HL-60 (cell line): ENCODE measurements at places on chromosomes 3 and 15.
A peak's percentile ranks its signal among the peaks of the same experiment; 100 is the strongest.

- DNase-seq, result no peak
Measured at GRCh38 chr15:89495638-89496145, 691 bp downstream of the RHCG start.

- DNase-seq, result peak; percentile 37
Measured at GRCh38 chr3:156483961-156484787, 70.7 kb downstream of the SSR3 start.

- DNase-seq, result no peak
Measured at GRCh38 chr3:178421069-178421468, 115.2 kb upstream of the KCNMB2 start.

- DNase-seq, result no peak
Measured at GRCh38 chr3:99524559-99524958, 113.8 kb upstream of the COL8A1 start.

DNA sequence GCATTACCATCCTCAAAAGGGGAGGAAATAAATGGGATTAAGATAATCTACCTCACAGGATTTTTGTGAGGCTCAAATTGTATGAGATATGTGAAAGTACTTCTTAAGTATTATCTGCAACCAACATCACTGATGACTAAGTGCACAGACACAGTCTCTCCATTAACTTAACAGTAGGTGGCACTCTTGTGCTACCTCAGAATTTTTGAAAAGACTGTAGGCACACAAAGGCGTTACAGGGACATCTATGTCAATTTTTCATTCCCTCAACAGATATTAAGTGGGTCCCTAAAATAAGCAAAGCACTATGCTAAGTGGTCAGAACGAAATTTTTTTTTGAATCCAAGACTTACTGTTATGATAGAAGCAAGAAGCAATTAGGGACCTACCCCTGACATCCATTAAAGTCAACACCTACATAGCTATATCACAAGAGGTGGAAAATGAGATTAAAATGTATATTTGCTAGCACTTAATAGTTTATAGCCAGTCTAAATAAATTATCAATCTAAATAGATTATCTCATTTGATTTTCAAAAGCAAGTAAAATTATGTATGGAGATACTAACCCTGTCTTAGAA is 52.9 kb downstream of the RYK start:
- peak; percentile 35 for DNase-seq

DNA sequence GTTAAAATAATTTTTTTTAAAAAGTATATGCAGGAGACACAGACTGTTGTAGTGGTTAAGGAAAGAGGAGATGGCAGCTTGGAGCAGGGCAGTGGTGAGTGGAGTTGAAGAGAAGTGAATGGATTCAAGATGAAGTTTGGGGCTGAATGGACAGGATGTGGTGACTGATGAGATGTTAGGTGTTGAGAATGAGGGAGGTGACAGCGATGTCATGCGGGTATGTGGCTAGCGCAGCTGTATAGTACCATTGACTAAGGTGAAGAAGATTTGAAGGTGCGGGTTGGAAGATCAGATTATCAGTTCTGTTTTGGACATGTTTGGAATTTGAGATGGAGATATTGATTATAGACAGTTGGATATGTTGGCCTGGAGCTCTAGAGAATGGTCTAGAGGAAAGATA is 20.1 kb downstream of the FBXO22 start:
- no peak for DNase-seq

- DNase-seq, result no peak
Measured at GRCh38 chr3:98240131-98240530, 23.9 kb upstream of the OR5H6 start.

- DNase-seq, result peak; percentile 2
Measured at GRCh38 chr3:161349529-161350312, 21.6 kb downstream of the SPTSSB start.

DNA sequence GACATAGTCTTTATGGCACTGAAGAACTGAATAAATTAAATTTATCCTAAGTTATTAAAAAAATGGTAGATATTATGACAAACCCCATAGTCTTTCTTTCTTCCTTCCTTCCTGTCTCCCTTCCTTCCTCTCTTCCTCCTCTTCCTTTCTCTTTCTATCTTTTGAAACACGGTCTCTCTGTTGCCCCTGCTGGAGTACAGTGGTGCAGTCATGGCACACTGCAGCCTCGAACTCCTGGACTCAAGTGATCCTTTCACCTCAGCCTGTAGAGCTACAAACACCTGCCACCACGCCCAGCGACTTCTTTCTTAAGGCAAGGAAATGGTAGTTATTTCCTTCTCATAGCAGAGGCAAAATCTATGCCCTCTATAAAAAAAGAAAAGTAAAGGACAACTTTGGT is 354.6 kb downstream of the GAP43 start:
- DNase-seq, result no peak

DNA sequence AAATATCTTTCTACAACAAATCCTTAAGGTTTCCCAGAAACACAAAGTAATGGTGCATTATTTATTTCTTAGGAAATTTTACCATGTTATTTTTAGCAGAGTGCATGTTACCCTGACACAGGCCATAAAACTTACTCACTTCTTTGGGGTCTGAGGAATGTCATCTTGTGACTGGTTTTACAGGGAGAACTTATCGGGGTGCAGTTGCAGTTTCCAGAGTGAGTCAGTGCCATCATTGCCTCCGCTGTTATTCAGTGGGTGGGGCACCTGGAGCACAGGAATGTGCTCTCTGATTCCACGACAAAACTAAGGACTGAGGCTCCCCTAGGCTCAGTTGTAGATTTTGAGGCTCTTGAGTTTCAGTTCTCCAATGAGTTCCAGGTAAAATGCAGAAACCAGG is 11.1 kb upstream of the GREM1 start:
- no peak for DNase-seq

DNA sequence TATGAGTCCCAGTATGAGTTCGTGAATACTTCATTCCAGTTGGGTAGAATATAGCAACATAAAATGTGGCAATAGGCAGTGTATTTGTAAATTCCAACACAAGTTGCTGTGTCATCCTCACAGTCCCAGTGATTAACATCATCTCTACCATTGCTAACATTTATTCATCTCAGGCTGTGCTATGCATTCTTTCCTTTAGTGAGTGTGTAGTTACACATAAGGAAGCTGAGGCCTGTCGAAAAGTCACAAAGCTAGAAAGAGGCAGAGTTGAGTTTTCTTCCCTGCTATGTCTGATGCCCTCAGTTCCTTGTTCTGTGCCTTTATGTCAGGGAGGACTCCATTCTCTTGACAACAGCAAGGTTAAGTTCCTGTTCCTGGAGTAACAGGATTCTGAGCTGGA is 96.4 kb downstream of the FNDC3B start:
- peak; percentile 68 for DNase-seq

DNA sequence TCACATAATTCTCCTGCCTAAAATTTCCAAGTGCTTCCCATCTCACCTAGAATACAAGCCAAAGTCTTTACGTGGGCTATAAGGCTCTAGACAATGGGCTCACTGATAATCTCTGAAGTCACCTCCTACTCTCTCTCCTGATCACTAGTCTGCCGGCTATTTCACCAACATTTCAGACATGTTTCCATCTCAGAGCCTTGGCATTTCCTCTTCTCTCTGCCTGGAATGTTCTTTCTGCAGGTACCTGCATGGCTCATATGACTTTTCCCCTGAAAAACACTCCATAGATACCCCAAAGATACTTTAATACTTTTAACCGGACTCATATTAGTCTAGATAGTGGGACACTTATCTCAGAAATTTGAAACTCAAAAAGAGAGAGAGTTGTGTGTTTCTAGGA is 32.7 kb downstream of the CD200 start:
- no peak for DNase-seq

GRCh38 chr3:78822726-78823125 is 945.1 kb downstream of the ROBO1 start:
- DNase-seq, result no peak

DNA sequence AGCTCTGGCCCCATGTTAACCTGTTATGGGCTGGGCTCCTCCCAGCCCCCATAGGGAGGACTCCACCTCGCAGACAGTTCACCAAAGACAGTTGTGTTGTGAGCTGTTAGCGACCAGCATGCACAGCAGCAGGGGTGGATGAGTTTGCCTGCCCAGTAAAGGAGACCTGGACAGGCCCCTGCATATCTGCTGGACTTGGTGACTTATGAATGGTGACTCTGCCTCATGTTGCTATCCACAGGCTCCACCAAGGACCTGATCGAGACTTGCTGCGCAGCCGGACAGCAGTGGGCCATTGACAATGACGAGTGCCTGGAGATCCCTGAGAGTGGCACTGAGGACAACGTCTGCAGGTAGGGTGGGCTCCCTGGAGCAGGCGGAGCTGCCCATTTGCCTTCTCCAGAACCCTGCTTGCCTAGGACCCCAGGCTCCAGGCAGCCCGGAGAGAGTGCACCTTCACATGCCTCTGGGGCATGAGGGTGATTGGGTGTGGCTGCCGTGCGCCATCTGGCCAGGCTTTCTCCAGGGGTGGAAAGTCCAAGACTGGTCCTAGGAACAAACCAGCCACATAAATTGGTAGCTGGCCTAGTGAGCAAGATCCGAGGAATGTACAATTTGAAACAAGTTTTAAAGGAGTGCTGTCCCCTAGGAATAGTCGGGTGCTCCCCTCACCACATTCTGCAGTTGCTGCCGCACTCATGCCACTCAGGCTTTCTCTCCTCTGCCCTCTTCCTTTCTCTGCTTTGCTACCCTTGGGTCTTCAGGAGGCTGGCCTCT is 59.1 kb downstream of the FBLN2 start:
- no peak for DNase-seq

DNA sequence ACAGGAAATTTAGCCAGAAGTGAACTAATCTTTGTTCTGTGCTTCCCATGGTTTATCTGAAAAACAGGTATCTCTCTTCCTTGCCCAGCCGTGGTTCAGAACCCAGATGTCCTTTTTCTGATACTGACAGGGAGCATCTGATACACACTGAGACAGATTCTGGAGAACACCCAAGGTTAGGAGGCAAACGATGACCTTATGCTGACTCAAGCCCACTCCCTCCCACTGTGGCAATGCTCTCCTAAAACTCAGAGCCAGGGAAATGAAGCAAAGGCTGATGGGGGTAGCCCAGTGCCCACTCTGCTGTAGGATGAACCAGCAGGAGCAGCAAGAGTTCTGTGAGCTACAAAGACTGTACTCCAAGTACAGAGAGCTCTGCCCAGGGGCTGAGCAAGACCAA is 225.1 kb downstream of the NTRK3 start:
- DNase-seq, result no peak

- no peak for DNase-seq
Measured at GRCh38 chr15:60667190-60667868, 188.4 kb upstream of the ICE2 start.

GRCh38 chr3:32842987-32843386 is 25.2 kb downstream of the TRIM71 start:
- DNase-seq, result peak; percentile 30

- no peak for DNase-seq
Measured at GRCh38 chr3:181824961-181825360, 113.2 kb downstream of the SOX2 start.

DNA sequence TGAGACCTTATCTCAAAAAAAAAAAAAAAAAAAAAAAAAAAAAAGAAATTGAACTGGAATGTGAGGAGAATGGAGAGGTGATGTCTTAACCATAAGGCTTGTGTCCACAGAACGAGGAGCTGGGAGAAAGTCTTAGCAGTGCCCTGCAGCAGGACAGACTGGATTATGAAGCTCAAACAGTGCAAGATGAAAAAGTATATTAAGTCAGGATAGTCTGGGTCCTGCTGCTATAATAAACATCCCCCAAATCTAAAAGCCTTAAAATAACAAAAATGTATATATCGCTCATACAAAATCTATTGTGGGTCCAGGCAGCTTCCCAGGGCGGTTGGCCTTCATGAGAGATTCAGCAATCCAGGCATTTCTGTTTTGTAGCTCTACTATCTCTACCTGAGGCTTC is 175.5 kb downstream of the RAB11A start:
- DNase-seq, result no peak

- no peak for DNase-seq
Measured at GRCh38 chr15:26866298-26867199, at the start of gene GABRA5. TSS of gene GABRA5 (plus strand) at chr15:26867062. CDS start at chr15:26869249, 2,187 bp downstream.

DNA sequence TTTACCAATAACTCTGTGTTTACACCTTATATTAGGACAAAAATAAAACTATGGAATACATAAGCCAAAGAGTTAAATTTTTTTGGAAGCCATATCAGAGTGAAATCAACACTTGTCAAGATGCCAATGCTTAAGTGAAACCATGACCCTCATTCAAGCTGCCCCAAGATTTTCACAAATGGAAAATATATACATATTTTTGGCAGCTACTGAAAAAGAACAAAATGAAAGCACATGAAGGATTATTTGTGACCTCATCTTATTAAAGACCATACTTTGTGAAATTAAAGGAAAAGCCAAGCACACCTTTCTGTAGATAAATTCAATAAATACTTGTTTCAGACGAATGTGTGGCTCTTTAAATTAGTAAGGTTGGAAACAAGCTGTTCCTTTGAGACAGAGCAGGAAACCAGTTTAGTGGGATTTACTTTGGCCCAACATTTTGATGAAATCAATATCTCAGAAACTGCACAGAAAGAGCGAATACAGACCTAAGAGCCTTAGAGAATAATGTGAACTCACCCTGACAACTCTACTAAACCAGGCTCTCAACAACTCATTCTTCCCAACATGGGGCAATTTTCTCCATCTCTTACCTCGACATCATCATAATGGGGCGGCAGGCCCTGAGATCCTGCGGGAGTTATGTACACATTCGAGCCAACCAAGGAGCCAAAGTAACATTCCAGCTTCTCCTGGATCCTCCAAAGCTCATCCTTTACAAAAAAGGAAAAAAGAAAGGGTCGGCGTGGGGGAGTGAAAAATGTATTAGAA is 11.1 kb downstream of the RIOX2 start:
- no peak for DNase-seq

- DNase-seq, result peak; percentile 80
Measured at GRCh38 chr3:126911162-126912026, 71.5 kb upstream of the PLXNA1 start.
